ENCODE measurements at places on chromosomes 7 and 10.
A peak's percentile ranks its signal among the peaks of the same experiment; 100 is the strongest.

DNA sequence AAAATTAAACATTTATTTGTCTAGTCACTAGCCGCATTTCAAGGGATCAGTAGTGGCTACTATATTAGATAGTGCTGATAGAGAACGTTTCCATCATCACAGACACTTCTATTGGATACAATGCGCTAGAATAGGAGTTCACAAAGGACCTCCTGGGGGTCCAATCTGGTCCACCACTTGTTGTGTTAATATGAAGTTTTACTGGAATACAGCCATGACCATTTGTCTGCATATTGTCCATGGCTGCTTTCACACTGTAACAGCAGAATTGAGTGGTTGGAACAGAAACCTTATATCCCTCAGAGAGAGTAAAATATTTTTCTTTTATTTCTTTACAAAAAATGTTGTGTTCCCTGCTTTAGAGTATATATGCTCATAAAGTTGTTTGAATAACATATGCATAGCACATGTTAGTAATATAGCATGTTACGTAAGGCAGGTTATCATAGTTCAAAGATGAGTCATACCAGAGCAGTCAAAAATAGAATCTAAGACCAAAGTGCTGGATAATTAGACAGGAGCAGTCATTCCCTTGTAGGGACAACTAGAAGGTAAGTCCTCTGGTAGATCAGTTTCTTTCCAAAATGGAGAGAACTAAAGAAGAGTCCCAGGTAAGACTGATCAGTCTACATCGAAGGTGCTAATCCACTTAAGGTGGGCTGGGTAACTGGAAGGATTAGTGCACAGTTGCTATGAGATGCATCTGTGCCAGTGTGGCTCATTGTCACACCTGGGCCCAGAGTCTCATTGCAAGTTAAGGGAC lies 14.9 kb downstream of the BZW2 start:
- DNase-seq: peak; percentile 49

DNA sequence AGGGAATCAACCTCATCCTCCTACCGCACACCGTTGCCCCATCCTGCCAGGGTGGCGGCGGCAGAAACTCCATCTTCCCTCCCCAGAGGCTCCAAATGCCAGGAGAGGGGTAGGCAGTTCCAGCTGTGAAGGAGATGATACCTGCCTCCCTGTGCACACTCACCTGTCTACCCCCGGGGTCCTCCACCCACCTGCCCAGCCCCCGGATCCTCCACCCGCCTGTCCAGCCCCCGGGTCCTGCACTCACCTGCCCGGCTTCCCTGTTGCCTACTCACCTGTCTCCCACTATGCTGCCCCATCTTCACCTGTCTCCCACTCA lies 13.4 kb upstream of the DNAAF5 start:
- no peak for DNase-seq

DNA sequence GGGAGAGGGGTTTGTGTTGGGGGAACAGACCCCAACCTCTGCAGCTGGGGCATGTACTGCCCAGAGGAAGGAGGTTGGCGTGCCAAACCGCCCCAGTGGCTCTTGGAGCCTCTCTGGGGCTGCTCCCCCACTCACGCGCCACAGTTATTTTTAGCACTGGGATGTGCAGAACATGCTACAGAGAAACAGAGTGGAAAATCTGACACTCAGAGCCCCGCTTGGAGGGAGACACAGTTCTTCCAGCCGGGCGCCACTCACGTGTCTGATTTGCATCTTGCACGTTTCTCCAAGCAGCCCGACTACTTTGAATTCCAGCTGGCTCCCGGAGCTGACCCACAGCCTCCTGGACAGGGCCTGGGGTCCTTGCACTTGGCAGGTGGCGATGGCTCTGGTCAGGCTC lies 182.0 kb downstream of the RPS24 start:
- peak; percentile 57 for DNase-seq

DNA sequence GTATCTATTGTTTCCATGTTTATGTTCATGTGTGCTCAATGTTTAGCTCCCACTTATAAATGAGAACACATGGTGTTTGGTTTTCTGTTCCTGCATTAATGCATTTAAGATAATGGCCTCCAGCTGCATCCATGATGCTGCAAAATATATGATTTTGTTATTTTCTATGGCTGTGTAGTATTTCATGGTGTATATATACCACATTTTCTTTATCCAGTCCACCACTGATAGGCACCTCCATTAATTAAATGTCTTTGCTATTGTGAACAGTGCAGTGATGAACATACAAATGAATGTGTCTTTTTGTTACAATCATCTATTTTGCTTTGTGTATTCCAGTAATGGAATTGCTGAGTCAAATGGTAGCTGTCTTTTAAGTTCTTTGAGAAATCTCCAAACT lies 329.4 kb upstream of the MAGI2 start:
- no peak for DNase-seq

DNA sequence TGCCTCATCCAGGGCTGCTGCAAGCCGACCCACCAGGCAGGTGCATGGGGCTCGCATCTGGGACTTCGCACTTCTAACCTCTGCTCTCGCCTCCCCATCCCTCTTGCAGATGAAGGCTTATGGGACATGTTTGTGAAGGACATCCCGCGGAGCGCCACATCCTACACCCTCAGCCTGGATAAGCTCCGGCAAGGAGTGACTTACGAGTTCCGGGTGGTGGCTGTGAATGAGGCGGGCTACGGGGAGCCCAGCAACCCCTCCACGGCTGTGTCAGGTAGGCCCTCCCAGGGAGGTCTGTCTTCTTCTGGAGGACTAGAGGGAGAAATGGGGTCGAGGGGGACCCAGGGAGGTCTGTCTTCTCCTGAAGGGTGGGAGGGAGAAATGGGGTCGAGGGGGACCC lies 448.9 kb upstream of the FOXK1 start:
- no peak for DNase-seq

DNA sequence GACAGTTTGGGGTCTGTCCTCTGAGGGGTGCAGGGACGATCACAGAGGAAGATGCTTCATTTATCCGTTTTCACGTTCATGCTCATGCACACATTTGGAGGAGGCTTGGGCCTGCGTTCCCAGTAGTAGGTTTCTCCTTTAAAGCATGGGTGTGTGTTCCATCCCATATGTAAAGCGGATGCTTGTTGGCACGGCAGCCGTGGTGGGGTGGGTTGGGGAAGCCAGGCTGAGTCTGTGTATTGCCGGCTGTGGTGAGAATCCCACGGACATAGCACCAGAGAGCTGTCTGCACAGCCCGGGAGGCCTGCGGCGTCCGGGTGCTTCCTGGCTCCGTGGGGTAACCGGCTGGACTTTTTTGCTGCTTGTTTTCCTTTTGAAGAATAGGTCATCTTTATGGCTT lies 440 bp downstream of the JAKMIP3 start:
- DNase-seq: no peak

DNA sequence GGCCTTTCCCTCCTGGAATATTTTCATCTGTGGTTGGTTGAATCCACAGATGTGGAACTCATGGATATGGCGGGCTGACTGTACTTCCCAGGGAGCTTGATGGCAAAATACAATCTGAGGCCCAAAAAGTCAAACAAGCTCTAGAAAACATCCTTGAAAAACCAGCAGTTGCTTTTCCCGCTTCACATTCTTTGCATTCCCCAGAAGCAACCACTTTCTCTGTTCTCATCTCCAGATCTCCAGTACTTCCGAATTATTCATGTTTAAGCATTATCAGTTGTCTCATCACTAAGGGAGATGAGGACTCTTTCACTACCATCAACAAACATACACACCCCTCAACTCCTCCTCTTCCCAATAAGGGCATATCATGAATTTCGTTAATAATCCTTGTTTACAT lies 55.3 kb downstream of the KIF5B start:
- DNase-seq: no peak

DNA sequence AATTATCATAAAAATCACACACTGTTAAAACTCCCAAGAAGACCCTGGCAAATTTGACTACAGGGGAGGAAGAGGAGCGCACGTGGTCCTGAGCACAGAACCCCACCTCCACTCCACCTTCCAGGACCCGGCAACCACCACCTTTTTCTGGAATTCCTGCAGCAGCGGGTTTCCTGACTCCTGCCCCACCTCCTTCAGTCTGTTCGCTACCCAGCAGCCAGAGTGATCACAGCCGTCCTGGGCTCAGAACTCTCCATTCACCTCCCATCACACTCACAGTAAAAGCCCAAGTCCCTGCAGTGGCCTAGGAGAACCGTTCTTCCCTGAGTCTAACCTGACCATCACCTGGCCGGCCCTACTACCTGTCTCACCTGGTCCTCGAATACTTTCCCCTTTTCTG lies 107.4 kb upstream of the FAM204A start:
- no peak for DNase-seq

GRCh38 chr10:11573497-11573896 lies 38.0 kb downstream of the USP6NL start:
- DNase-seq: peak; percentile 76

DNA sequence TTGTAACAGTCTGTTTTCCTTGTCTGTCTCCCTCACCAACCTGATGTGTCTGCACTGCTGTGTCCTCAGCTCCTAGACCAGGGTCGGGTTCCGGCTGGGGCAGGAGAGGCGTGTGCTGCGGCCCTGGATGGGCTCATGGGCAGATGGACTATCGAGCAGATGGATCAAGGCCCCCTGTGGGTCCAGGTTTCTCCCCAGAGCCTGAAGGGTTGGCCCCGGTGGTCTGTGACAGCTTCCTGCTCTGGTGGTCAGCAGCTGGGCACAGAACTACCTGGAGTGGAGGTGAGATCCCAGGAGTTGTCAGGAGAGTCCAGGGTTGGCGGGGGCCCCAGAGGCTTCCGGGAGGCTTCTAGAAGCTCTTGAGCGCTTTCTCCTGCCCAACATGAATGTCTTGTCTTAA lies 75.1 kb downstream of the GRK5 start:
- DNase-seq: no peak

Data from hematopoietic multipotent progenitor cell treated with erythropoietin and hydrocortisone succinate and interleukin-3 and kit ligand, for 4 days (in vitro differentiated cells).